ENCODE measurements at places on chromosomes 4 and X.

DNA sequence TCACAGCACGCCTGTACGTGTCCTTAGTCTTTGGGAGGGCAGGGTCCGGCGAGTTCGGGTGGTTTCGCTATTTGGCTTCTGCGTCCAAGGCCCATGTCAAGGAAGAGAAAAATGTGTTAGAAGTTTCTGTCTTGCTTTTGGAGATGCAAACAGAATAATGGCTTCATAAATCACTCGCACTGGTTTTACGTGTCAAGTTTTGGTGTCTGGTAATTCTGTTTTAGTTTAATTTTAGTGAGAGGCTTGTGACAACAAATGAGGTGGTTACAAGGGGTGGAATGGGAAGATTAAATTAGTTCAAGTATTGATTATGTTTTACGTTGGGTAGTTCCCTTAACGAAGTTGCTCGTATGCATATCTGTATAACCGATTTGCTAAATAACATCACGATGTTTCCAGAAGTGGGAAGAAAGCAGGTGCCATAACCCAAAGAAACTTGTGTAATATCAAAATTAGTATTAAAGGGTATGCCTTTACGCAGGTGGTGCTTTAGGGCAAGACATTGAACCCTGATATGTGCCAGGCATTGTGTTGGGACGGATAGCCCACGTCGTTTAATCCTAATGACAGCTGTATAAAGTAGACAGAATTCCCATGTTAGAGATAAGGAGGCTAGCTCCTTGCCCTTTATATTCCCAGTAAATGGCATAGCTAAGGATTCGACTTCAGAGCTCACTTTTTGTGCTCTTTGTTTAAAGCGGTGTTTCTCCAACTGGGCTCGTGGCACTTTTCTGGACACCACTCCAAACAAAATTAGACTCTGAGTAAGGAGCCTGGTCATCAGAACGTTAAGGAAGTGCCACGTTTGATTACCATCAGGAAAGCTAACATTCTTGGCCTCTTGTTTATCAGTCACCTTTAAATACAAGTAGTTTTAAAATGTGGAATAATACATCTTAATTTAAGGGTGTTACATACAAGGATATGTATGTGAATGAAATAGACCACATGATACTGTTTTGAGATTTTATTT is 843 bp downstream of the RPL34 start:
- no peak for DNase-seq

- no peak for DNase-seq
Observed at GRCh38 chrX:16708016-16708415, 4.5 kb downstream of the CTPS2 start.

DNA sequence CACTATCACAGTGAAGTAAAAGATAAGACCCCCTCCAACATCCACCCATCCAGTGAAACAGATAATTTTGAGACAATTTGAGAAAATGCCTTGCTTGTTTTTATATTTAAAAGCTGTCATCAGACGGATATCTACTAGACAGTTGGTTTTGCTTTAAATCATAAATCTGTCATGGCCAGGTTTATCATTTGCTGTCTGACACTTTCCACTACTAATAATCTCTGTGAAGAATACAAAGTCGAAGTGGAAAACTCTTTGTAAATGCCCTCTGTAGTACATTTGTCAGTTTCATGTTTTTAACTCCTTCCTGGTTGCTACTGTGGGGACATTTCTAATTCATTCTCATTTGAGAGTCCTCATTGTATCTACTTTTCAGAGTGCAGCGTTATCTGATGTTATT is 1606.2 kb upstream of the PCDH7 start:
- no peak for DNase-seq

- no peak for DNase-seq
Observed at GRCh38 chr4:69058410-69059059, 37.7 kb upstream of the UGT2B7 start.

DNA sequence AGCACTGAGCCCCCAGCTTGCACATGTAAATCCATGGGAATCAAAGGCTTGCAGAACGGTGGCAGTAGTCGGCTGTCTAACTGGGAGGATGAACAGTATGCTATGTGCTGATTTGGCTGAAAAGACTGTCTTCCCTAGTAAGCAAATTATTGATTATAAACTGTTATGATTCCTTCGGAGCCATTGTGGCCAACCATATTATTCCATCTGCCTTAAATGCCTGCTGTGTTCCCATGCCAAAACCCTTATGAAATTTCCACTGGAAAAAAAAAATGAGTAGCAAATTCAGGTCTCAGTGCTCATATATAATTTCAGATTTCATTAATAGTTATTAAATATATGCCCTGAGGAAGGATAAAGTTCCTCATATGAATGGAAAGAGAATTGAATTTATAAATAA is 132.7 kb upstream of the MID1 start:
- no peak for DNase-seq

- peak; percentile 75 for DNase-seq
Observed at GRCh38 chr4:76622126-76622525, 187.1 kb downstream of the SHROOM3 start.

DNA sequence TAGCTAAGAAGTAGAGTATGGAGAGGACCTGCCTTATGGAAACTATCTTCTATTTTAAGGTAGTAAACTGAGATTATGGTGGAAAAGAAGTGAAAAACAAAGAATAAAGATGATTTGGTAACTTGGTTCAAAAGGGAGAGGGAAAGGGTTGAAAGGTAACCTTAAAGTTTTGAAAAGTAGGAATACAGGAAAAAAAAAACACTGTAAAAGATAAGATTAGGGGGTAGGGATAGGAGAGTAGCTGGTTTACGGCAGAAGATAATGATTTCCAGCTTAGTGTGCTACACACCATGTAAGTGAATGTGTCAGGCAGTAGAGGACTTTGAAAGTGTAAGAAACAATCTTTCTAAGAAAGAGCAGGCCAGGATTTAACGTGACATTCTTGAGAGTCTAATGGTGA is 35.3 kb downstream of the FAM13A start:
- DNase-seq, result no peak

DNA sequence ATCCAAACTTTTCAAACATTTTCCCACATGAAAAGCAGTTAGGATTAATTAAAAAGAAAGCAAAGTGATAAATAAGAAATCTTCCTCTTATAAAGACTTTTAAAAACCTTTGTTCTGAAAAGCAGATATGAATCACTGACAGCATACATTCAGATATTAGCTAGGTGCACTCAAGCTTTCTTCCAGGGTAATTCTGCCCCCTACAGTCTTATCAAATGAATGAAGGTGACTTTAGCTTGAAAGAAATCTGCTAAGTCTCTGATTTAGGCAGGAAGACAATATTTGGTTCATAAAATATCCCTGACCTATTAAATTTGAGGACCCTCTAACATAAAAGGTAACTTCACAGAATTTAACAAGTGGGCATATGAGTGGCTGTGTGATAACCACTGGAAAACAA is 209.1 kb upstream of the FAM47A start:
- DNase-seq, result peak; percentile 35

- no peak for DNase-seq
Observed at GRCh38 chr4:172173206-172173605, 360.0 kb downstream of the GALNTL6 start.

- DNase-seq, result peak; percentile 28
Observed at GRCh38 chr4:53119680-53120079, 246.2 kb downstream of the SCFD2 start.

DNA sequence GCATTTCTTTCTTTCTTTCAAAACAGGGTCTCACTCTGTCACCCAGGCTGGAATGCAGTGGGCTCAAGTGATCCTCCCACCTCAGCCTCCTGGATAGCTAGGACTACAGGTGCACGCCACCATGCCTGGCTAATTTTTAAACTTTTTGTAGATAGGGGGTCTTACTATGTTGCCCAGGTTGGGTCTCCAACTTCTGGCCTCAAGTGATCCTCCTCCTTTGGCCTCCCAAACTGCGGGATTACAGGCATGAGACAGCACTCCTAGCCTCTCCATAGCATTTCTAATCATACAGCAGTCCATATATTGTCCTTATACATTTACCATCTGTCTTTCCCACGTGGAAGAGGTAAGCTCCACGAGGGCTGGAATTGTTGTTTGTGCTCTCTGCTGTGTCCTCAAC is 2.0 kb upstream of the FHIP1A start:
- no peak for DNase-seq

GRCh38 chr4:89072921-89073320 is 15.9 kb upstream of the FAM13A start:
- no peak for DNase-seq

DNA sequence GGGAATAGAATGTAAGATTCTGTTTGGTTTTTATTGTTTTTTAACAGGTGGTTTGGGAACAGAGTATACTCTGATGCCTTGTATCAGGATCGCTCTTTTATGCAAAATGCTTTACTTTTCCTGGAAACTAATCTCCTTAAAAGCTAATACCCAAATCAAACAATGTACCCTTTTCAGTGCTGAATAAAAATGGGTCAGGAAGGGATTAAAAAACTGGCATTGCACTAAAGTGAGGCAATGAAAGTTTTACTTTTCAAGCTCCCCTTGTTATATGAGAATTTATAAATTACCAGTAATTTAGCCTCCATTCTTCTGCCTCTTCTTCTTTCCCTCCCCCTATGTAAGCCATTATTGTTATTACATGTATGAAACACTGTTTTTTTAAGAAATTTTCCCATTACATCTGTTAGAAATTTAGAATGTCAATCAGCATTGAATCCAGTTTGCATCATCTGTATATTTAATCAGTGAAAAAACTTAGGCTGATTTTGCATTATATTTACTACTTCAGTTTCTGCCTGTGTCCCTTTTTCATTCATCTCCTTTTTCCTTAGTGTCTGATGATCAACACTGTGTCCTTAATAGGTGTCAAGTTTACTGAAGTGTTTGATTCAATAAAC is 89.7 kb upstream of the NPNT start:
- no peak for DNase-seq

- no peak for DNase-seq
Observed at GRCh38 chrX:45138525-45138924, 62.2 kb downstream of the DIPK2B start.

- DNase-seq, result no peak
Observed at GRCh38 chrX:77160301-77160700, 286.9 kb upstream of the FGF16 start.

GRCh38 chr4:6938647-6939271 is 29.1 kb downstream of the TBC1D14 start:
- no peak for DNase-seq

- DNase-seq, result no peak
Observed at GRCh38 chr4:187321711-187322110, 598.1 kb upstream of the FAT1 start.

DNA sequence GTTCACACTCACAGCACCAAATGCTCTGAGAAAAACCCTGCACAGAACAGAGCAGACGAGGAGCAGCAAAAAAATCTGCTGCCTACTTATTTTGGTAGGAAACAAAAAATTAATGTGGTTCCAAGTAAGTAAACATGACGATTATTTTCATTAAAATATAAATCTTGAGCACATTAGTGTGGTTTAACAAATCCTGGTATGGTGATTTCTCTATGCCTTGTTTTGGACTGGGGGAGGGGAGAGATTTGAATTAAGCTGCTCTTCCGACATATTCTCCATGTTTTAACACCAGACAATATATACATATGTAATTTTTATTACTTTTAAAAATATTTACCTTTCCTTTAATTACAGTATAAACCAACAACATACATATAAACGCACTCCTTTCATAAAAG is 1.8 kb downstream of the CAMK2D start:
- peak; percentile 45 for DNase-seq

DNA sequence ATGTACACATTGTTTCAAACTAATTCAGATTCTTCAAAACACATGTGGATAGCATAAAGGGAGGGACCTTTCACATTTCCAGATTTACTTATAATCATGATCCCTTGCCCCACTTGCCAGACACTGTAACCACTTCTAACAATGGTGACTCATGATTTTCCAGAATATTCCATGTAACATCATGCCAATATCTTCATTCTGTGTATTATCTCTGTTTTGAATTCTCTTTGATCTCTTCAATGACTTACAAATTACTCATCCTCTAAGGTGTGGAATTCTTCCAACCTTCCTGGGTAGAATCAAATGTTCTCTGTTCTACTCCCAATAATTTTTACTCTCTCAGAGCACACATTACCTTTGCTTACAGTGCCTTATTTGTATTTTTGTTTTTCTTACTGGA is 517.1 kb downstream of the PCDH7 start:
- DNase-seq, result peak; percentile 38

- DNase-seq, result no peak
Observed at GRCh38 chrX:34943235-34943634, 639 bp downstream of the FAM47B start.

DNA sequence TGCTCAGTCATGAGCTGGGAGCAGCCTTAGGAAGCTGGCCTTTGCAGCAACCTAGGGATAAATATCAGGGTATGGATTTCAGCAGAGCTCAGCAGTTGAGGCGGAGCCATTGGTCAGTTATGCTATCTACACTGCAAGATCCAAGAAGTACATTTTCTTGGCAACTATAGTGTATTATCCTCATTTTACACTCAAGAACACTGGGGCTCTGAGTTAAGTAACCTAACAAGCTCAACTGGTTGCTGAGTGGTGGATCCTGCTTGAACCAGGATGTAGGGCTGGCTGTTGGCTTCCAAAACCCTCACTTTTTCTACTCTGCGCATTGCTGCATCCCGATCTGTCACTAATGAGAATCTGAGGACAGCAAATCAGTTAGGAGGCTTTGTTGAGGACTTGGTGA is 1.5 kb upstream of the SCARB2 start:
- no peak for DNase-seq

DNA sequence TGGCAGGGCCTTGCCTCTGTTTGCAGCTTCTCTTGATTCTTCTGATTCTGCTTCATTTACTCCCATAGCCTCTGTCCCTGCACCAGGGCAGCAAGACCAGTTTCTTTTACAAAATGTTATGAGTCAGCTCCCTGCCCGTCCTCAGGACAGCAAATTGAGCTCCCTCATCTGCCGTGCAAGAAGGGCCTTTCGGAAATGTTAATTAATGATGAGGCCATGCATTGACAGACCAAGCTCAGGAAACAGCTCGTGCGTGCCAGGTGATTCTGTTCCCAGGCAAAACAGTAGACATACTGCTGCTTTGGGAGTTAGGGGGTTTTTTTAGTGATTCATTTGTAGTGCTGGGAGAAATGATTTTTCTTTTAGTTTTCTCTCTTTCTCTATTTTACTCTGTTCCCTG is 231.7 kb downstream of the FBXW7 start:
- no peak for DNase-seq

GRCh38 chr4:113921089-113921794 is 58.2 kb downstream of the ARSJ start:
- no peak for DNase-seq

- DNase-seq, result peak; percentile 99
Observed at GRCh38 chrX:13669246-13669737, 16.4 kb downstream of the TCEANC start.

- peak; percentile 31 for DNase-seq
Observed at GRCh38 chrX:22314211-22314610, 41.5 kb downstream of the CBLL2 start.

DNA sequence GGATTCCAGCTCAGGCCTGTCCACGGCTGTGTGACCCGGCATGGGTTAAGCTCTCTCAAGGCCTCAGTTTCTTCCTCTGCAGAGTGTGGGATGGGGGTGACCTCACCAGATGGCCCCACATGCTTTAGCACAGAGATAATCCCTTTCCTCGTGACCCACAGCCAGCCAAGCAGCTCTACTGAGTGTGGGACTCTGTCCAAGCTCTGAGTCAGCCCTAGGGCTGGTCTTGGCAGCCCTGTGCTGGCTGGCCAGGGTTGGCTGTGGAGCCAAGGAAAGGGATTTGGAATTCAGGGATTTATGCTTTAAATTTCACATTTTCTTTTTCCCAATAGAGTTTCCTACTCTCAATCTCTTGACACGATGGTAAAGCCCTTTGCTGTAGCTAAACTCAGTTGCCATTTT is 19.7 kb upstream of the SPON2 start:
- DNase-seq, result peak; percentile 94

GRCh38 chr4:7059662-7060061 is 8.2 kb downstream of the GRPEL1 start:
- no peak for DNase-seq

Data from MCF 10A (cell line).